AG04450 (cell line): ENCODE measurements at places on chromosomes 13 and 19.

- no peak for DNase-seq
These were observed 45.1 kb upstream of the TEX29 start for GRCh38 chr13:111275382-111275781.

DNA sequence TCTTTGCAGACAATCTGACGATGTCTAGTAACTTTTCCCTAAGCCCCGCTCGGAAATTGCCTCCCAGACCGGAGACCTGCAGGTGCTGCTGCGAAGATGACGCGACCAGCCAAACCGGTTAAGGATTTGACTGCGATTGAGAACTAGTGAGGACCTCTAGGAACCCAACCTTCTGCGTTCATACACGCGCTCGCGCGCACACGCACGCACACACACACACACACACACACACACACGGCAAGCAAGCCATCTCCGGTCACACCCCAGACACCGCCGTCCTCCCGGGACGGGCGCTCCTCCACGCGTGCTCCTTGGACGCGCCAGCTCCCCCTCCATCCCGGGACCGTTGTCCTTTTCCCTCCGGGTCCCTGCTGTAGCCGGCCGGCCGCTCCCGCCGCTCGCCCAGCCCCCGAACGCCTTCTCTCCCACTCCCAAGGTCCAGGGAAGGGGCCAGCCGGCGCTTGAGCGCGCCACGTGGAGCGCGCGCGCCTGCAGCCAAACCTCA lies 1.2 kb downstream of the TBC1D4 start:
- no peak for DNase-seq

GRCh38 chr19:48171710-48172109 lies 1.2 kb downstream of the ZSWIM9 start:
- no peak for DNase-seq

- DNase-seq = no peak
These were observed 15.6 kb downstream of the EMP3 start for GRCh38 chr19:48340995-48341394.

DNA sequence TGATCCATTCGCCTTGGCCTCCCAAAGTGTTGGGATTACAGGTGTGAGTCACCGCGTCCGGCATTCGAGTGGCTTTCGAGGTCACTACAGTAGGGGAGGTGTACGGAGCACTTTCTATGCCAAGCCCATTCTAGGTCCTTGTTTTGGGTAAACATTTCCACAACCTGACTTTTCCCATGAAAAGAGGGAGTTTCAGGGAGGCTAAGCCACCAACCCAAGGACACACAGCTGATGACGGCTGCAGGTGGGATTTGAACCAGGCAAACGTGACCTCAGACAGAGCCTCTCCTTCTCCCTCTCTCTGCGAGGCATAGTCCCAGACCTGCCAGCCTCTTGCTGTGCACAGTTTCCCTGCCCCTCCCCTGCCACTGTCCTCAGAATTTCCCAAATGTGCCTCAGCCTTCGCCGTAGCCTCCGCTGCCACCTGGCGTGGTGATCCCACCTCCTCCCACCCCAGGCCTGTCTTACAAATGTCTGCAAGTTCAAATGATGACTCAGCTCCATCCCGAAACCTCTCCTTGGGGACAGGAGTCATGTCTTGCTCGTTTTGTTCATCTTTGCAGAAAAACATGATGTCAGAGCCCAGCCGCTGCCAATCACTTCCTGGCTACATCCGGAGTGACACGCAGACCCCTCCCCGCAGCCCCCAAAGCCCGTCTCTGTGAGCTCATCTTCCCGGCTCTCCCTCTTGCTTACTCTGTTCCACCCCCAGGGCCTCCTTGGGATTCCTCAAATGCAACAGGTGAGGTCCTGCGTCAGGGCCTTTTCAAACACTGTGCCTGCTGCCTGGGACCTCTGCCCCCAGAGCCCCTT lies 6.6 kb upstream of the GADD45B start:
- no peak for DNase-seq

DNA sequence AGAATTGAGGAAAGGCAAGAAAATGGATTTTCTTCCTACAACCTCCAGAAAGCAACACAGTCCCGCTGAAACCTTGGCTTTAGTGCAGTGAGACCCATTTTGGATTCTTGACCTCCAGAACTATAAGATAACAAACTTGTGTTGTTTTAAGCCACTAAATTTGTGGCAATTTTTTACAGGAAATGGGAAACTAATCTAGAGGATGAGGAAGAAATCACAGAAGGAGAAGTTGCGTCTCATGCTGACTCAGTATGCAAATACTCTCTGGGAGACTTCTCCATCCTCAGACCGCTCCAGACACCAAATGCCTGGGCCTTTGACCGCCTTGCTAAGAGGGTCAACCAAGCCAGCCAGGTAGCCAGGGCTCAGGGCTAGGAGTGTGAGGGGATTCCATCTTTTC lies 13.1 kb upstream of the CEACAM16 start:
- no peak for DNase-seq

- DNase-seq = no peak
These were observed 190.3 kb downstream of the STK24 start for GRCh38 chr13:98386637-98387036.

- DNase-seq = no peak
These were observed 104.9 kb downstream of the HSPH1 start for GRCh38 chr13:31056644-31057271.

- DNase-seq = no peak
These were observed 6.5 kb downstream of the FLT3 start for GRCh38 chr13:28093881-28094280.
